ENCODE measurements at places on chromosomes 2 and 18. TPM values are rescaled to one million over a fixed set of nuclear protein-coding genes. Genes with fewer than 3 reads are reported as not detected.

GRCh38 chr2:70728128-70728527 lies 39.9 kb downstream of the ADD2 start:
- no peaks in the 10 kb centered on the region for H3K27me3 ChIP-seq
- H3K36me3 ChIP-seq: peaks cover 2% of the 10 kb centered on the region
- H3K4me1 ChIP-seq: peaks cover 9% of the 10 kb centered on the region
- no peak for DNase-seq
- H3K4me3 ChIP-seq: no peak overlapping the region

GRCh38 chr18:44733069-44733753 lies 52.5 kb downstream of the SETBP1 start:
- DNase-seq: no peak
- no peaks in the 10 kb centered on the region for H3K27me3 ChIP-seq
- peaks cover 32% of the 10 kb centered on the region for H3K36me3 ChIP-seq
- H3K4me1 ChIP-seq: peaks cover 95% of the 10 kb centered on the region

GRCh38 chr18:6659963-6660725 lies 69.4 kb upstream of the ARHGAP28 start:
- H3K27ac ChIP-seq: no peak overlapping the region
- DNase-seq: no peak
- H3K27me3 ChIP-seq: no peaks in the 10 kb centered on the region
- H3K4me1 ChIP-seq: no peaks in the 10 kb centered on the region
- no peak overlapping the region for H3K4me3 ChIP-seq
- H3K36me3 ChIP-seq: no peaks in the 10 kb centered on the region

GRCh38 chr2:64730551-64731262 lies 77.0 kb upstream of the SERTAD2 start:
- peak overlapping the region; percentile 84 for H3K4me3 ChIP-seq
- H3K27ac ChIP-seq: peak overlapping the region; percentile 91
- H3K27me3 ChIP-seq: no peaks in the 10 kb centered on the region
- H3K36me3 ChIP-seq: peaks cover 8% of the 10 kb centered on the region
- peaks cover 66% of the 10 kb centered on the region for H3K4me1 ChIP-seq

ARHGAP15 gene
- total RNA-seq: 112 TPM

GRCh38 chr2:108409768-108410167 lies 32.0 kb downstream of the SULT1C4 start:
- DNase-seq: no peak
- H3K4me3 ChIP-seq: no peak overlapping the region
- H3K27me3 ChIP-seq: peaks cover 7% of the 10 kb centered on the region
- no peaks in the 10 kb centered on the region for H3K36me3 ChIP-seq
- H3K4me1 ChIP-seq: no peaks in the 10 kb centered on the region
- H3K27ac ChIP-seq: no peak overlapping the region

DNA sequence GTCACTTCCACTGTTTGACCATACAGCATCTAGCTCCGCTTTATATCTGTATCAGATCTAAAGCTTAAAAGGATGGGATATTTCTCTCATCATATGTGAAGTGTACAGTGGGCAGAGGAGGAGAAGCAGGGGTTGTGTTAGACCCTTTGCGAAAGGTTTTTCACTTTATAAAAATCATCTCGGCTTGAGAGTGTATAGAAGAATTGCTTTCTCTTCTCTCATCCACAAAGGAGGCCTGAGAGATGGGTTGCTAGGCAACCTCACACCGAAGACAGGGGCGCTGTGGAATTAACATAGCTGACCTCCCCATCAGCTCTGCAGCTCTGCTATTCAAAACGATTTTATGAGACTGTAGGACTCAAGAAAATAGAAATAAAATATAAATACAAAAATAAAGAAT lies 70.2 kb upstream of the GALNT3 start:
- H3K4me3 ChIP-seq: no peak overlapping the region
- H3K36me3 ChIP-seq: peaks cover 9% of the 10 kb centered on the region
- no peaks in the 10 kb centered on the region for H3K27me3 ChIP-seq

HOXD13 gene
- total RNA-seq: not detected

IL37 gene
- total RNA-seq: not detected

GRCh38 chr18:36045241-36045991 lies 21.9 kb downstream of the RPRD1A start:
- peaks cover 16% of the 10 kb centered on the region for H3K36me3 ChIP-seq
- peaks cover 69% of the 10 kb centered on the region for H3K4me1 ChIP-seq
- no peak overlapping the region for H3K4me3 ChIP-seq
- no peaks in the 10 kb centered on the region for H3K27me3 ChIP-seq
- no peak for DNase-seq
- H3K27ac ChIP-seq: no peak overlapping the region

DNA sequence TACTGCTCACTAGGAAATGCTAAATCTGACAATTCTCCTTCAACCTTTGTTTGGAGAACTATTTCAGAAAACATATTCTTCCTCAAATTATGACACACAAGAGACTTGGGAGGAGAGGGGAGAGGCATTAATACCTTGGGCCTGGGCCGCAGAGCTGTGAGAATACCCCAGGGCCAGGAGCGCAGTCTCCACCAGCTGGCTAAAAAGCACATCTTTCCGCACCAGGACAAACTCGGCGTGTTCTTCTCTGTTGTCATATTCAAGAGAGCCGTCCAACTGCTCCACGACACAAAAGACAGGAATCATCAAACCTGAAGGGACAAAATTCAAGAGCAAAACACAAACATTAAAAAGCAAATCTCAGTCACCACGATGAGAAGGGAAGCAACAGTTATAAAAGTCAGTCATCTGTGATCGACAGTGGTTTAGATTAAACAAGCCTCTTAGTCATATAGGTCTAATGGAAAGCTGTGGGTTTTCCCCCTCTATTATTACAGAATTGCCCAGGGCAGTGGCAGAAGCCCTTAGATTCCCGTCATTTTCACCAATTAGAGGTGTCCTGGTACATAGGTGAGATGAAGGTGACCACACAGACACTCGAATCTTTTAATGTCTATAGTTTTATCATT lies 24.4 kb downstream of the SATB2 start:
- H3K4me3 ChIP-seq: no peak overlapping the region
- DNase-seq: no peak
- no peaks in the 10 kb centered on the region for H3K36me3 ChIP-seq
- H3K27ac ChIP-seq: no peak overlapping the region
- peaks cover 10% of the 10 kb centered on the region for H3K27me3 ChIP-seq

GRCh38 chr2:73255007-73255644 lies 21.0 kb downstream of the CCT7 start:
- no peaks in the 10 kb centered on the region for H3K27me3 ChIP-seq
- no peak overlapping the region for H3K27ac ChIP-seq
- no peaks in the 10 kb centered on the region for H3K4me1 ChIP-seq
- DNase-seq: no peak

GRCh38 chr2:169683054-169683424 lies 11.2 kb downstream of the CFAP210 start:
- peaks cover 2% of the 10 kb centered on the region for H3K27me3 ChIP-seq
- no peak for DNase-seq
- H3K4me1 ChIP-seq: no peaks in the 10 kb centered on the region
- H3K4me3 ChIP-seq: no peak overlapping the region
- no peaks in the 10 kb centered on the region for H3K36me3 ChIP-seq

GRCh38 chr2:175152242-175152641 lies 15.8 kb downstream of the ATF2 start:
- DNase-seq: no peak
- peaks cover 33% of the 10 kb centered on the region for H3K36me3 ChIP-seq
- H3K27ac ChIP-seq: no peak overlapping the region
- no peak overlapping the region for H3K4me3 ChIP-seq

MRPL33 gene
- 27.4 TPM for total RNA-seq

DNA sequence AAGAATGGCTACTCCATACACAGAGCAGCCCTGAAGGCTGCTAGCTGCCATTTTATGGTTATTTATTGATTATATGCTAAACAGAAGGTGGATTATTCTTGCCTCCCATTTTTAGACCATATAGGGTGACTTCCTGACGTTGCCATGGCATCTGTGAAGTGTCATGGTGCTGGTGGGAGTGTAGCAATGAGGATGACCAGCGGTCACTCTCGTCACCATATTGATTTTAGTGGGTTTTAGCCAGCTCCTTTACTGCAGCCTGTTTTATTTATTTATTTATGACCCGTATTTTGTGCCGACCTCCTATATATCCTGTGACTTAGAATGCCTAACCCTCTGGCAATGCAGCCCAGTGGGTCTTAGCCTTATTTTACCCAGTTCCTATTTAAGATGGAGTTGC lies 553.9 kb downstream of the TNS1 start:
- H3K4me1 ChIP-seq: peaks cover 2% of the 10 kb centered on the region
- H3K27ac ChIP-seq: no peak overlapping the region
- no peak overlapping the region for H3K4me3 ChIP-seq
- no peaks in the 10 kb centered on the region for H3K27me3 ChIP-seq

FAM210A gene
- 13.9 TPM for total RNA-seq

- H3K27ac ChIP-seq: no peak overlapping the region
- no peak overlapping the region for H3K4me3 ChIP-seq
- H3K27me3 ChIP-seq: peaks cover 2% of the 10 kb centered on the region
These were observed 58.2 kb downstream of the KLF7 start for GRCh38 chr2:207107551-207107950.

- no peak for DNase-seq
- H3K27me3 ChIP-seq: no peaks in the 10 kb centered on the region
- peaks cover 2% of the 10 kb centered on the region for H3K4me1 ChIP-seq
- H3K27ac ChIP-seq: no peak overlapping the region
- no peak overlapping the region for H3K4me3 ChIP-seq
These were observed 74.2 kb downstream of the LPIN1 start for GRCh38 chr2:11820650-11821049.

CHST10 gene
- total RNA-seq: 19.8 TPM

DNA sequence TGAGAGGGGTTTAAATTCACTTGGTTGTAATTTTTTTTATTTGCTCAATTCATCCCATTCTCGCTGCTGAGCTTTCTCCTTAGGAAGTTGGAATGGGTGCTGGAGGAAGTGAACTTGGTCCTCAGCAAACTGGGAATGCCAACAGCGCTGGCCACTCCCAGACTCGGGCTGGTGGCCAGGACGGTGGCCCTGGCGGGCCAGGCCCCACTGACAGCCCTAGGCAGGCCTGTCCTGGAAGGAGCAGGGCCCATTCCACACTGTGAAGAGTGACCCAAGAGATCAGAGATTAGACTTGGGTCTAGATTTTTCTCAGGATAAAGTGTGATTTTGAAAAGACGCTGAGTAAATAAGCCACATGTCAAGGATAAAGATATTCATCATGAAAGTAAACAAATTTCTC lies 132.7 kb downstream of the HDAC4 start:
- no peaks in the 10 kb centered on the region for H3K36me3 ChIP-seq
- H3K4me3 ChIP-seq: no peak overlapping the region
- H3K27me3 ChIP-seq: peaks cover 55% of the 10 kb centered on the region
- DNase-seq: no peak

GRCh38 chr2:86818114-86818801 lies 27.5 kb upstream of the CD8A start:
- no peaks in the 10 kb centered on the region for H3K4me1 ChIP-seq
- no peaks in the 10 kb centered on the region for H3K36me3 ChIP-seq
- peaks cover 2% of the 10 kb centered on the region for H3K27me3 ChIP-seq
- H3K27ac ChIP-seq: no peak overlapping the region
- no peak for DNase-seq

KCNJ3 gene
- total RNA-seq: not detected

GRCh38 chr2:96507957-96508520 lies 2.9 kb upstream of the NEURL3 start:
- H3K4me1 ChIP-seq: peaks cover 29% of the 10 kb centered on the region
- peaks cover 7% of the 10 kb centered on the region for H3K27me3 ChIP-seq
- H3K36me3 ChIP-seq: no peaks in the 10 kb centered on the region
- H3K27ac ChIP-seq: no peak overlapping the region

VWC2L gene
- not detected for total RNA-seq

- H3K4me1 ChIP-seq: no peaks in the 10 kb centered on the region
- no peak overlapping the region for H3K27ac ChIP-seq
- H3K4me3 ChIP-seq: no peak overlapping the region
- peaks cover 2% of the 10 kb centered on the region for H3K36me3 ChIP-seq
- H3K27me3 ChIP-seq: no peaks in the 10 kb centered on the region
These were observed 97.4 kb downstream of the FSIP2 start for GRCh38 chr2:185835974-185836373.

- no peak overlapping the region for H3K4me3 ChIP-seq
- DNase-seq: no peak
- H3K4me1 ChIP-seq: no peaks in the 10 kb centered on the region
- H3K36me3 ChIP-seq: no peaks in the 10 kb centered on the region
- H3K27ac ChIP-seq: no peak overlapping the region
- peaks cover 5% of the 10 kb centered on the region for H3K27me3 ChIP-seq
These were observed 10.2 kb upstream of the GPC1 start for GRCh38 chr2:240425236-240425615.

- H3K4me1 ChIP-seq: peaks cover 7% of the 10 kb centered on the region
- DNase-seq: no peak
- H3K27me3 ChIP-seq: no peaks in the 10 kb centered on the region
- peaks cover 5% of the 10 kb centered on the region for H3K36me3 ChIP-seq
- no peak overlapping the region for H3K27ac ChIP-seq
These were observed 38.5 kb upstream of the GALNT14 start for GRCh38 chr2:31176742-31177141.

- H3K4me3 ChIP-seq: no peak overlapping the region
- no peaks in the 10 kb centered on the region for H3K4me1 ChIP-seq
- H3K27ac ChIP-seq: no peak overlapping the region
- no peak for DNase-seq
- no peaks in the 10 kb centered on the region for H3K36me3 ChIP-seq
These were observed 642.1 kb upstream of the ID2 start for GRCh38 chr2:8039732-8040131.

GRCh38 chr18:6629635-6630140 lies 99.8 kb upstream of the ARHGAP28 start:
- no peaks in the 10 kb centered on the region for H3K4me1 ChIP-seq
- H3K27ac ChIP-seq: no peak overlapping the region
- DNase-seq: no peak
- no peaks in the 10 kb centered on the region for H3K36me3 ChIP-seq

GRCh38 chr2:207770602-207771404 lies 1.1 kb upstream of the FZD5 start:
- H3K27me3 ChIP-seq: peaks cover 7% of the 10 kb centered on the region
- peak overlapping the region; percentile 87 for H3K4me3 ChIP-seq
- no peaks in the 10 kb centered on the region for H3K36me3 ChIP-seq
- no peak overlapping the region for H3K27ac ChIP-seq

DNA sequence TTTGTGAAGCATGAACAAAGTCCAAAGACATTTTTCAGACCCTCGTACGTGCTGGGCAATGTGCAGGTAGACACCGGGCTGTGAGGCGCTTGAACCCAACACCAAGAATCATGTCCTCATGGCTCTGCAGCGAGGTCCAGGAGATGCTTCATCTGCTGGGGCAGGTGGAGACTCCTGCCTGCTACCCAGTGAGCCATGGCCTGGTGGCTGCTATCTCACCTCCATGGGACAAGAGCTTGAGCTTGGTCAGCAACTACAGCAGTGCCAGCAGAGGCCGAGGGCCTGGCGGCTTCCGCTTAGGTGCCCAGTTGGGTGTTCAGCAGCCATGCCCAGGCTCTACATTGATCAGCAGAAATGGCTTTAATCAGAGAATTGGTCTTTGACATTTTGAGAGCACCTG lies 281.0 kb upstream of the HS6ST1 start:
- H3K4me1 ChIP-seq: no peaks in the 10 kb centered on the region
- H3K27ac ChIP-seq: no peak overlapping the region
- H3K27me3 ChIP-seq: no peaks in the 10 kb centered on the region
- DNase-seq: no peak
- no peak overlapping the region for H3K4me3 ChIP-seq

DSG1 gene
- not detected for total RNA-seq

Measured in activated B cell treated with CpG ODN at 0.5 μM for 24 hours (primary cell).